ENCODE measurements at places on chromosomes 1 and 21.

GRCh38 chr21:44293551-44294231 is 6.2 kb upstream of the PFKL start:
- DNase-seq, result no peak

DNA sequence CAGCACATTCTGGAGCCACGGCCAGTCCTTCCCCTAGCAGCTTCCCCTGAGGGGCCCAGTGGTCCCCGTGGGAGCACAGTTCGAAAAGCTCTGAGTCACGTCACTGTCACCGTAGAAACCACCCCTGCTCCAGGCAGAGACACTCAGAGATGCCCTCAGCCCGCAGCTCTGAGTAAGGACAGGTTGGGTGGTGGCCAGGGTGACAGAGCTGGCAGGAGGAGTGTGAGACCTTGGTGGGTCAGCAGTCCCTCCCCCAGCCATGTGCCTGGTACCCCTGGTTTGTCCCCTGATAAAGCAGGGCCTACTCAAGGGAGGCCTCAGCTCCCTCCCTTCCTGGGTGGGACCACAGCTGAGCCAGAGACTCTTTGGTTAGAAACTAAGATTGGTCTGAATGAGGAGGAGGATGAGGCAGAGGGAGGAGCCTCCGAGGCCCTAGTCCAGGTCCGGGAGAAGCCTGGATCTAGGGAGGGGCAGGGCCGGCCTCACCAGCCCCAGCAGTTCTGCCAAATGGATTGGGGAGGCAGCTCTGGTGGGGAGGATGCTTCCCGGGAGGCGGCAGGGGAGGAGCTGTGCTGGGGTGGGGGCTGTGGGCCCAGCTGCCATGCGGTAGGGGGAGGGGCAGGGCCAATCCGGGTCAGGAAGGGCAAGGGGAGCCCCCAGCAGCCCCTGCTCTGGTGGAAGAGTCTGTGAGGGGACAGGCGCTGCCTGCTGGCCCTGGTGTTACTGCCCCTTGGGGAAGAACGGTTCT is 55.2 kb downstream of the SLC9A1 start:
- no peak for DNase-seq

DNA sequence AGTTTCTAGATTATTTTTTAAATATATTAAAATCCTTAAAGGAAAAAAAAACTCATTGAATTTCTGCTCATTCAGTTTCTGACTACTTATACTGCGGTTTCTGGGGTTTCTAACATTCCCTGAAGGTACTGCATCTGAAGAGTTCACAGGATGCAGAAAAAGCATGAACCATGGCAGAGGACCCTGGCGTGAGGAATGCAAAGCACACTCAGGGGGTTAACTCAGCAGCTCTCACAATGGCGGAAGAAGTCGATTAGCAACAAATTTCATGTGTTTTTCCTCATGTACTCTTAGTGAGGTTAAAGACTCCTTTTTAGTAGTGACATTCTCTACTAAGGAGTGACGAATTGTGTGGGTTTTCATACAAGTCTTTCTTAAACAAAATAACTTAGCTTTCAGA is 975.6 kb downstream of the NCAM2 start:
- DNase-seq, result no peak

DNA sequence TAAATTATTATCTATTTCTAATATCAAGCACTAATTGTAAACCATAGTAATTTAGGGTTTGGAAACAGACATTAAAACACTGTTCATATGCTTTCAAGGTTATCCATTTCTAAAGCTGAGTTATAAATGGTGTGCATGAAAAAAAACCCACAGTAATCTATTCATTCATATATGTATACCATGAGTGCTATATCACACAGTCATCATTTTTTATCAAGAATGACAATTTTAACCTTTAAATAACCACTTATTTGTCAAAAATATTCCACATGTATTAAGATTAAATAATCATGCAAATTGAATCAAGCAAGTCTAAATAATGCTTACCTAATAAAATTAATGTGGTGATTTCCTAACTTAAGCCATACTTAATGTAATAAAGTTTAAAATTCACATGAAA is 6.0 kb downstream of the ZSWIM5 start:
- no peak for DNase-seq

DNA sequence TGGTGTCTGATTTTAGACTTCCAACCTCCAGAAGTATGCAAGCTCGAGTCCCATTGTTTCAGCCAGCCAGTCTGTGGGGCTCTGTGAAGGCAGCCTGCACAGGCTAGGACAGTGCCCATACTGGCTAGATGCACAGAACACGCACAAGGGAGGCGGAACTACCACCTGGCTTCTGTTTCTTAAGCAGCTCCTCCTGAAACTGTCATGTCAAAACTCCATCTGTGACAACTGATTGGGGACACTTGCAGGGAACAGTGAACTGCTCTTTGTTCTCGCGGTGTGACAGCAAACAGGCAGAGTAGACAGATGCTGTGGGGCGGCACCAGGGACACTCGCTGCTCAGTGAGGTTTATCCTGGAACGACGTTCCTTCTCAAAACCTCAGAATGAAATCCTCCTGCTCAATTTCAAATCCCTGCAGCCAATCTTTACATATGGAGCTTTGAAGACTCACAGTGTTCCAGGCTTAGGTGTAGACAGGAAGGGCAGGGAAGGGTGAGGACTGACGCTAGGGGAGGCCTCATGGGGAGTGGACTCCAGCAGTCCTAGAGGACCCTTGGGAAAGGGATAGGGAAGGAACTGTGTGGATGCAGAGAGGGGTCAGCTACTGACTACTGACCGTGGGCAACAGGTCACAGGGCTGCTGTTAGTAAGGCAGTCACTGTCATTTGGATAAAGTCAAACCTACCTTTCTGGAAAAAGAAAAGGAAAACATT is 73.8 kb downstream of the ERG start:
- DNase-seq, result no peak

DNA sequence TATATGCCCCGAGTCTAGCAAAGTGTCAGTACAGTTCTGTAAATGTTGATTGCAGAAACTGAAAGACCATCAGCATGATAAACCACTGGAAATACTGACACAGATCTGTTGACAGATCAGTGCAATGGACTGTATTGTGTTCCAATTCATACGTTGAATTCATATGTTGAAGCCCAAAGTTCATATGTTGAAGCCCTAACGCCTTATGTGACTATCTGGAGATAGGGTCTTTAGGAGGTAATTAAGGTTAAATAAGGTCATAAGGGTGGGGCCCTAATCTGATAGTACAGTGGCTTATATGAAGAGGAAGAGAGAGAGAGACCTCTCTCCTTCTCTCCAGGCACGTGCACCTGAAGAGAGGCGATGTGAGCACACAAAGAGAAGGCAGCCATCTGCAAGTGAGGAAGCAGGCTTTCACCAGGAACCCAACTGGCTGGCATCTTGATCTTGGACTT is 144.7 kb downstream of the MRPL39 start:
- DNase-seq, result no peak

DNA sequence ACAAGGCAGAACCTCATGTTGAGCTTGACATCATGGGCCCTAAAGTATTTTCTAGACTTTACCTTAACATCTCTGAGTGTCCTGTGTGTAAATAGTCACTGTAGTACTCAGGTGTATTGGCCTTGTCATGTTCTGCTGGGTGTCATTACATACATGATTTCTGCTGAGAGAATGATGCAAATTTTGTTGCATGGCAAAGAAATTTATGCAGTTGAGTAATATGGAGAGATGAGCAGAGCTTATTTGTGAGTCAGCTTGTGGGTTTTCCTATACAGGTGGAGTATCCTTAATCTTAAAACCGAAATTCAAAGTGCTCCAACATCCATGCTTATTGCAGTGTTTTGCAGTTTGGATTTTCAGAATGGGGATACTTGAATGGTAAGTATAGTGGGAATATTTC is 36.6 kb downstream of the RGL1 start:
- DNase-seq, result no peak

- DNase-seq, result no peak
Observed at GRCh38 chr1:32105338-32105737, 2.5 kb upstream of the KPNA6 start.

DNA sequence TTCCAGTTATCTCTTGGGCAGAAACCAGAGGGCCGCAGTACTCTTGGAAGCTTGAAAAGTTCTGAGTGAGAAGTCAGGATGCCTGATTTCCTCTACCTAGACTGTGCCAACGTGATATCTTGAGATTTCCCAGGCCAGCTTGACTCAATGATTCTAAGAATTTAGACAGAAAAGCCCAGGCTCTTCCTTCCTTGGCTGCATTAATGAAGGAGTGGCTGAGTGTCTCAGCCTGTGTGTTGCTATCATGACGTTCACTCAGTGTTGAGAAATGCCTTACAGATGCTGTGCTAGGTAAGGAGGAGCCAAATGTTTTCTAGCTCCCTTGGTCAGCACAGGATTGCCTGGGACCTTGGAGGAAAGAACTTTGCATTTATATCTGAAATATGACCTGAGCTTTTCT is 454.1 kb upstream of the USP24 start:
- DNase-seq, result no peak

DNA sequence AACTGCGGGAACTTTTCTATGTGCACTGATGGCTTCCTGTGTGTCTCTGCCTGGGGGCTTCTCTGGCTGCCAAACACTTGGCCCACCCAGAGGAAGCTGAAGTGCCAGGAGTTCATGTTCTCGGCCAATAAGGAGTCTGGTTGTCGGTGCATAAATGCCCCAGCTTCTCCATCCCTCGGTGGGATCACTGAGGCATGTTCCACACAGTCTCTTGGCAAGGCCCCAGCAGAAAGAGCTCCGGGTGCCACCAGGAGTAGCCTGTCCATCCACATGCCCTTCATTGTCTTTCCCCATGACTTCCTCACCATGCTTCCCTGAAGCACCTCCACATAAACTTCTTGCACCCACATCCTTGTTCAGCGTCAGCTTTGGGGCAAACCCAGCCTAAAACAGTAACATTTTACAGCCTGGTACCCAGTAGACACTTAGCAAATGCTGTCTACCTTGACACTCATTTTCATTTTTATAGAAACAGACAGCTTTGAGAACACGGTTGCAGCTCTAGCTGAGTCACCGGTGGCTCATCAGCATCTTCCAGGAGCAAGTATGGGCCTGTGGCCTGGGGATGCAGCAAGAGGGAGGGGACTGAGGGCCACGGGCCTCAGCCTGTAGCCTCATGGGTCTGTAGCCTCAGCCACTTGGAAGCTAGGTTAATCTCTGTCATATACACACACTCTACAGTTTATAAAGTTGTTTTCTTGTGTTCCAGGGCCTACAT is 14.8 kb upstream of the CDCP2 start:
- DNase-seq, result no peak

- no peak for DNase-seq
Observed at GRCh38 chr1:183323849-183324683, 94.1 kb downstream of the NMNAT2 start.

- DNase-seq, result no peak
Observed at GRCh38 chr1:27979151-27979858, 19.5 kb downstream of the XKR8 start.

DNA sequence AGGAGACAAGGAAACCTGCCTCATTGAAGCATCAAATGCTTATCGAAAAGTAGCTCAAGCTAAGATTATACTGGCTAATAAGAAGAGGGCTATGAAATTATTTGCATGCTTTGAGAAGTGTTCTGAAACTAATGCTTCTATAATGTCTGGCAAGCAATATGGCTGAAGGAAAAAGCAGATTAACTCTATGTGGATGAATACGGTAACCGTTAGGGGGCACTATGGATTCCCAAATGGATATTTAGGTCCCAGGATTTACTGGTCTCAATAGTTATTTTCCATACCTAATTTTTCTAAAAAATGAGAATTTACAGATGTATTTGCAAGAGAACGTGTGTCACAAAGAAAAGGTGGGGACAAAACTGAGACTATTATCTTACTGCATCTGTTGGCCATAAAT is 34.6 kb upstream of the RRP15 start:
- no peak for DNase-seq

DNA sequence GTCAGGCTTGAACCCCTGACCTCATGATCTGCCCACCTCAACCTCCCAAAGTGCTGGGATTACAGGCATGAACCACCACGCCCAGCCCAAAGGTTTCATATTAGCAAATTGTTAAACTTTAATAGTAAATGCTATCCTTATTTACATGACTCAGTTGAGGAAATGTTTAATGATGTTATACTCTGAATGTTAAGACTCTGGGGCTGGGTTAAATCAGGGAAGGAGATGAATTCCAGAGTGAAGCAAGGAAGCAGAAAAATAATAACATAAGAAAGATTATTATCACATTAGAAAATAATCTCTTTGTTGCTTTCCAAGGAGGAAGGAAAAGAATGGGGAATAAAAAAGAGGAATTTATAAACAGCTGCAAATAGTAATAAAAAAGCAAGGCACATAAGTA is 105.3 kb downstream of the PTGS2 start:
- DNase-seq, result no peak

DNA sequence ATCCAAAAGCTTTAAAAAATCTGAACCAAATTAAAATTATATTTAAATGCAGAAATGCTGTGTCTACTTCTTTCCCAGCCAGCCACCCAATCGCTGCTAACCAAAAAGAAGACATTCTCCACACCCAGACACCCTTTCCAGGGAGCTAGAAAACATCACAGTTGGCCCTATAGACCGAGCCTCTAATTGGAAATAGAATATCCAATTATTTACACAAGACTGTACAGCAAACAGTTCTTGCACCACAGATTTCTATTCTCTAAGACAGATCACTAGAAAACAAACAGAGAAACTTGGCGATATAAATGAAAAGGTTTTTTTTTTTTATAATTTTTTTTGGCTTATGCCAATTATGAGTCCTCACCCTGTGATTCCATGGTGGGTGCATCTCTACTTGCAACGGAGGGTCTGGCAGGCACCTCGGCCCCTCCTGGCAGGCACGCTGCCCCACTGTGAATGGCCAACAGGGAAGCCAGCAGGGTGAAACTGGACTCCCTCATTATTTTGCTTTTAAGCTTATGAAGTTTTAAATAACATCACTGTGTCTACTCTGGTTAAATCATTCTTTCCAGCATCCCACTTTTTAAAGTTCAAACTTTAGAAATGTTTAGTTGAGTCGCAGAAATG is 29.2 kb downstream of the BCAR3 start:
- no peak for DNase-seq
